ENCODE measurements at places on chromosomes 7 and 10.

GRCh38 chr7:90173127-90173844, 19.0 kb downstream of the STEAP1 start:
- no peak for DNase-seq

DNA sequence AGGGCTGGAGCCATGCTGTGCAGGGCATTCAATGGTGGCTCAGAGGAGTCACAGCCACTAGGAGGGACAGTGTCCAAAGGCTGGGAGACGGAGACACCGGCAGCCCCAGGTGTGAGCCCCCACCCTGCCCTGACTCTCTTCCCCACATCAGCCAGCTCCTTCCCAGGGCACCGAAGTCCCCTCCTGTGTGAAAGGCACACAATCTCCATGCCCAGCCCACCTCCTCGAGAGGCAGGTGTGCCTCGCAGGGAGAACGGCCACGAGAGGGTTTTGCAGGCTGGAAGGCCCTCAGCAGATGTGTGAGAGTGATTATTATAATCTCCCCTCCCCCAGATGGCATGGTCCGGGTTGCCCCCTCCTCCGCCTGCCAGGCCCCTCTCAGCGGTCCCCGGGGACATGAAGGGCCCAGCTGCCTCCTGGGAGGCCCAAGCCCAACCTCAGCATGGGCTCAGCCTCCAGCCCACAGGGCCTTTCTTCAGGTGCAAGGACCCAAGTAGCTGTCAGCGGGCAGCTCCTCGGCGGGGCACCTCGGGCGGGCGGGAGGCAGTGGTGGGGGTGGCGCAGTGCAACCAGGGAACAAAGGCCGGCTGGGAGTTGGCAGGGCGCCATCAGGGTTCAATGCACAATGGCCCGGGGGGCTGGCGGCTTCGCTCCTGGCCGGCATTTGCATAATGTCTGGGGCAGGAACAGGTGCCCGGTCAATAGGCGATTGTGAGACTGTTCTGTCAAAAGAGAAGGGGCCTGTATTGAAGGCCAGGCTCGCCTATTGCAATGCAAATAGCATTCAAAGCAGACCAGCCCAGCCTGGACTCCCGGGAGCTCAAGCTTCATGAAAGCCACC, 155.3 kb upstream of the ZMIZ1 start:
- DNase-seq: no peak

DNA sequence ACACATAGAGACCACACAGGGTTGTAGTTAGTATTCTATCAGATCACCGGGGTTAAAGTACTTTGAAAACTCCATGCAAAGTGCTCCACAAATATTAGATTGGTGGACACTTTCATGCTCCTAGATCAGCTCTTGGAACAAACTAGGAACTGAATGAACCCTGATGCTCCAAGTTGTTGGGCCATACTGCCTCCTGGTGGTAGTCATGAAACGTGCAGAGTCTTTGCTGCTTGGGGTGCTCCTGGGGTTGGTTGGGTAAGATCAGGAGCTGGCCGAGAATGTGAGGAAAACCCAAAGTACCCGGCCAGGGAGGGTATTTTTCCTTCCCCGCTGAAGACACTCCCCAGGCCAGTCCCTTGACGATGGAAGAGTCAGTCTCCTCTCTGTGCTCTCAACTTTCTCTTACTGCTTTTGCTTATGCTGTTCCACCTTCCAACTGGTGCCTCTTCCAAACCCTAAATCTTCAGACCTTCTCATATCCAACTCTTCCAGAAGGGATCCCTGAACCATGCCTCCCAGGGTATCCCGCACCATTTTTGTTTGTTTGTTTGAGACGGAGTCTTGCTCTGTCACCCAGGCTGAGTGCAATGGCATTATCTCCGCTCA, 918 bp upstream of the RPEL1 start:
- no peak for DNase-seq

DNA sequence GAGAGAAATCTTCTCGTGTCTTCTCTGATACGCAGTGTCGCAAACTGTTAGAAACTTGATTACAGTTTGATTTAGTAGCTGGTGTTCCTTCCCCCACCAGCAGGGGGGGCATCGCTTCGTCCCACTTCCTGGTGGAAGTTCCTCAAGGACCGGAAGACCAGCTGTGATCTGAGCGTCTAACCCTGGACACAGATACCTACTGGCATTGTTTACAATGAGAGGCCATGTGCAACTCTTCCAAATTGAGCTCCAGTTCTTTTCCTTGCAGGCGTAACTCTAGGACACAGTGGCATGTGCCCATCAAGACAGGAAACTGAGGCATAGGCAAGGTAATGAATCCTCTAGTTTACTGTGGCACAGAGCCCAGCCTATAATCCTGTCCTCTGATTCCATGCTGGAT, 219.0 kb downstream of the CCDC3 start:
- no peak for DNase-seq

DNA sequence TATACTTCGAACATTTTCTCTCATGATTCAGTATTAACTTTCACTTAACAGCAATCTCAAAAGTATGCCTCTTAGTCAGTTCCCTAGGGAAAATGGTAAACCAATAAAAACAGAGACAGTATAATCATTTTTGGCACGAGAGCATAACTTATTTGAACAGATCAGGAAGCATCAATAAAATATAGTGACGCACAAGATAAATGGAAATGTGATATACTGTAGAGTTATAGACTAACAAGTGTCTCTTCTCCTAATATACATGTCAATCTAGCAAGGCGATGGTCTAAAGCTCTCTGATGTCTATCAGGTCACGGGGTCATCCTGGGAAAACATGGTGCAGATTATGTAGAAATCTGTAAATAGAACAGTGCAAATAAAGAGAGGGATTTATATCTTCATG, 131.6 kb downstream of the HGF start:
- no peak for DNase-seq

All from NCI-H1930 (cell line).